HepG2 (cell line): ENCODE measurements at places on chromosomes 12 and 14. TPM values are rescaled to one million over a fixed set of nuclear protein-coding genes. Genes with fewer than 3 reads are reported as not detected.

DNA sequence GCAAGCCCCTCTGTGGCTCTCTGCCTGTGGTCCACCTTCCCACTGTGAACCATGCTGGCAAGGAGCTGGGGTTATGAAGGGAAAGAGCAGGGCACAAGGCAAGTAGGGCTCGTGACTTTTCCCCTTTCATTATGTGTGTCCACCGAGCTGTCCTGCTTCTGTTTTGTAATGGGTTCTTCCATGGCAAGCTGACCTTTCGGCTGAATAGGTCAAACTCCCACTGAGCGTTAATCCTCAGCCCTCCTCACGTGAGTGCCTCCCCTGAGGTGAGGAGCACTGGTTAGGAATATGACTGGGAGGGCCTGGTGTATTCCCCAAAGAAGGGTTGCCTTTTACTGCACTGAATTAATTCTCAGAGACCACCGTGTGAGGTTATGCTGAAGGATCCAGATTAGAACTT lies 424.3 kb downstream of the NPAS3 start:
- DNase-seq: no peak

DNA sequence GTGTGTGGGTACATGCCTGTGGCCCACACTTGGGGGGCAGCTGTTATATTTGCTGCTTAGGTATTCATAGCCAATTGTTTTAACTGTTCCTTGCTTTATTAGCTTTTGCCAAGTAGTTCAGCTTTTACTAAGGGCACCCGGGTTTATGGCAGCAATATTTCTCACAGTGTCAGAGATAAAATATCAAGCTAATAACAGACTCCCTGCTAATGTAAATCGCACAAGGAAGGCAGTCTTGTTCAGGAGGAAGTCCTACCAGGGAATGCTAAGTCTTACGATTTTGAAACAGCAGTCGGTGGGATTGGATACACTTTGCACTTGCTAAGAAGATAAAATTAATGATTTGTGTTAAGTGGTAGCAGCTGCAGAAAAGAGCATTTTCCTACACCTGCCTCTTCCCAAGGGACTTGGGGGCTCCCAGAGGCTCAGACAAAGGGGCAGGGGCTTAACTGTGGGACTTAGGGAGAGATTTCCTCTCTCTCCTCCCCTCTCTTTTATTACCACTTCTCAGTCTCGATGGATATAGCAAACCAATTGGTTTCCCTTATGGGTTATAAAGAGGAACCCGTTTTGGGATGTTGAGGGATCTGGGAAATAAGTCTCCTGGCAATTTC lies 175.1 kb downstream of the NRXN3 start:
- no peak for DNase-seq

DNA sequence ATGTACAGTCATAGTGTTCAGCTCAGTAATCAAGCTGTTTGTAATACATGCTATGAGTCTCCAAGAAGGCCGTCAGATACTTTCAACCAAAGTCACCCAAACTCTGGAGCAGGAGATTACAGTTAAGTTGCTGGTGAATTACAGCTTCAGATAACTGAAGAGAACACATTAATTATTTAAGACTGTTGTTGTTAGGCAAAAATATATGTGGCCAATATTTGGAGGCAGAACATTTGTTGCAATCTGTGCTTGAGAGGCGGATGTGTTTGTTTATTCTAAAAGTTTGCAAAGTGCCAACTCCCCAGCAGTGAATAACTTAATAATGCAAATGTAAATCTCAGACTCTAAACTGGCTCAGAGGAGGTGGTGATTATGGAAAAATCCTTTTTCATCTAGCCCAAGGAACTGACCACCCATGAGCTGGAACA lies 300.7 kb upstream of the TBX3 start:
- DNase-seq: no peak

GRCh38 chr12:104055686-104056388 lies 5.8 kb upstream of the GLT8D2 start:
- DNase-seq: no peak

DNA sequence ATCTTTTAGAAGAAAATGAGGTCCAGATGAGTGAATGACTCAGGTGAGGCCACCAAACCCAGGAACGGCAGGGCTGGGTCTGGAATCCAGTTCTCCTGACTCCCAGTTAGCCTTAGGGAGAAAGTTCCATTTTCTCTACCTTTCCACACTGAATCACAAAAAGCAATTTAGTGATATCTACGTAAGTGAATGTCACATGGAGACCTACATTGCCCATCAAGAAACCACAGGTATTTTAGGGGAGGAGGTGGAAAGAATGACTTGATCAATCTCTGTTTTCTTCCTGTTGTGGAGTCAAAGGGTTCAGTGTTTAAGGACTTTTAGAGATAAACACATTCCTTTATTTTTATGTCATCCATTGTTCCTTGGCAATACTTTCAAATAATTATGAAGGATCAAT lies 106.9 kb upstream of the PTPRB start:
- no peak for DNase-seq

DNA sequence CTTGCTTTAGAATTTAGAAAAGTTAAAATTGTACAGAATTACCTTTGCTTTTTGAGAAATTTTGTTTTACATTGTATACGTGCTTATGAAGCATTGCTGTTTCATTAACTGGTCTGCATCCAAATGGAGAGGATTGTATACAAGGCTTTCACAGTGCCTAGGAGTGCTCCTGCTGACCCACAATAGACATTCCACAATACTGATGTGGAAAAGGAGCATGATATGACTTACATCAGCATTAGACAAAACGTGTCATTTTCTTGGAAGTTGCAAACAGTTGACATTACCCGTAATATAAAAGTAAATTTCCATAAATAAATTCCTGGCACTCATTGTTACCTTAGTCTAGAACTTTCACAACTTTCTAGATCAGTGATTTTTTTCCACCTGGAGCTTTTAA lies 1.9 kb downstream of the PRKD1 start:
- DNase-seq: no peak

- DNase-seq: no peak
Observed at GRCh38 chr14:95248432-95248831, 71.3 kb downstream of the CLMN start.

GRCh38 chr14:103110681-103111231 lies 12.5 kb upstream of the TNFAIP2 start:
- DNase-seq: no peak

Gene CLEC7A
- total RNA-seq: not detected in 2 replicates

Gene RASAL1
- not detected in 2 replicates for total RNA-seq
